ENCODE measurements at places on chromosomes 2 and 18.

DNA sequence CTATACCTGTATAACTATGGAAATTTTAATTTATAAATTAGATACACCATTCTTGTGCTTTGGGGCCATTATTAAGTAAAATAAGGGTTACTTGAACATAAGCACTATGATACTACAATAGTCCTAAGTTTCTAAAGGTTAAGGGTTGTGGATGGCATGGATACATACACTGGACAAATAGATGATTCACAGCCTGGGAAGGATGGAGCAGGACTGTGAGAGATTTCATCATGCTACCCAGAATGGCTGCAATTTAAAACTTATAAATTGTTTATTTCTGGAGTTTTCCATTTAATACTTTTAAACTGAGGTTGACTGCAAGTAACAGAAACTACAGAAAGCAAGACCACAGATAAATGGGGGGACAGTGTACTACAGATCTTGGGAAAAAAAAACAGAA lies 295.8 kb upstream of the ZNF804A start:
- DNase-seq: no peak

DNA sequence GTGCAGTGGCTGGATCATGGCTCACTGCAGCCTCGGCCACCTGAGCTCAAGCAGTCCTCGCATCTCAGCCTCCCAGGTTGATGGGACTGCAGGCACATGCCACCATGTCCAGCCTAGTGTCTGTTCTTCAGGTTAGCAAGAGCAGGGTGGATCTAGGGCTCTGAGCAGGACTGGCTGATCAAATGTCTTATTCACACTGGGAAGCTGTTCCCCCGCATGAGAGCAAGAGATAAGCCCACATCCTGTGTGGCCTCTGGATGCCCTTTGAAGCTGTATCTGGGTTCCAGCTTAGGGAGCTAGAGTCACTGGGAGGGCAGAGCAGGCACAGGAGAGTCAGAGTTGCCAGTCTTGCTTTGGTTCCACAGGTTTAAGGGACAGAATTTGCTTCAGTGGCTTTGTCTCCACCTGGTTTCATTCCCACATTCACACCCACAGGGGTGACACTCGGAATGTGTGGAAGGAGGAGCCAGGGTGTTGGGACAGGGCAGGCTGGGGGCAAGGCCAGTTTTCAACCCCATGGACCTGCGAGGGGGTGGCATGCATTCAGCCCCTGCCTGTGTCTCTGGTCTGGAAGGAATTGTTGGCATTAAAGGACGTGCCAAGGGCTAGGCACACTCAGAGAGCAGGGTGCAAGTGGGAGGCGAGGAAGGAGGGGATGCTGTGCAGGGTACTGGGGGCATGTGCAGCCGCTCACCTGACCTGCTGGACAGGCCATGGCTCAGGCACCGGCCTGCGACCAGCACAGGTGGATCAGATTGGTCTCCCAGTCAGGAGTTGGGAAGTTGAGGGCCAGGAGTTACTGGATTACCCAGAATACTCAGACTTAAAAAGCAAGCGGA lies 24.5 kb downstream of the PTPN18 start:
- no peak for DNase-seq

- no peak for DNase-seq
Observed at GRCh38 chr2:106607371-106607770, 120.2 kb downstream of the CD8B2 start.

GRCh38 chr2:98912221-98912851 lies 23.7 kb downstream of the CRACDL start:
- no peak for DNase-seq

GRCh38 chr2:234725528-234726264 lies 226.1 kb upstream of the SH3BP4 start:
- DNase-seq: no peak

DNA sequence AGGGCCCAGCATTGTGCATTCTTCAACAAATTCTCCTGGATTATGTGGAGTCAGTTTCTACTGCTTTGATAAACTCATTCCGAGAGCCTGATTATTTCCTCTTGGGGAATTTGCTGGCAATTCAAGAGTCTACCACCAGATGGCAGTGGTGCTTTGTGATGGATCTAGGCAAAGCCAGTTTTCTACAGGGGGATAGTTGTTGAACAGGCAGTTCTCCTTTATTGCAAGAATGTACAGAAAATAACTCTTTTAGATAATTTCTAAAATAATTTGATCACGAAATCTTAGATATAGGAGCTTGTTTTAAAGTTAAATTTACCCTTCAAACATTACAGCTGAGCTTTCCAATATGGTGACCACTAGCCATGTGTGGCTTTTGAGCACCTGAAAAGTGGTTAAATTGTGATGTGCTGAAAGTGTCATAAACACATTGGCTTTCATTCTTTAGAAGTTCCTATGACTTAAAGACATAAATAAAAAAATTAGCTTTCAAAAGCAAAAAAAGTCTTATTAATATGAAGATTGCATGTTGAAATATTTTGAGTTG lies 66.7 kb upstream of the HAAO start:
- DNase-seq: peak; percentile 79

DNA sequence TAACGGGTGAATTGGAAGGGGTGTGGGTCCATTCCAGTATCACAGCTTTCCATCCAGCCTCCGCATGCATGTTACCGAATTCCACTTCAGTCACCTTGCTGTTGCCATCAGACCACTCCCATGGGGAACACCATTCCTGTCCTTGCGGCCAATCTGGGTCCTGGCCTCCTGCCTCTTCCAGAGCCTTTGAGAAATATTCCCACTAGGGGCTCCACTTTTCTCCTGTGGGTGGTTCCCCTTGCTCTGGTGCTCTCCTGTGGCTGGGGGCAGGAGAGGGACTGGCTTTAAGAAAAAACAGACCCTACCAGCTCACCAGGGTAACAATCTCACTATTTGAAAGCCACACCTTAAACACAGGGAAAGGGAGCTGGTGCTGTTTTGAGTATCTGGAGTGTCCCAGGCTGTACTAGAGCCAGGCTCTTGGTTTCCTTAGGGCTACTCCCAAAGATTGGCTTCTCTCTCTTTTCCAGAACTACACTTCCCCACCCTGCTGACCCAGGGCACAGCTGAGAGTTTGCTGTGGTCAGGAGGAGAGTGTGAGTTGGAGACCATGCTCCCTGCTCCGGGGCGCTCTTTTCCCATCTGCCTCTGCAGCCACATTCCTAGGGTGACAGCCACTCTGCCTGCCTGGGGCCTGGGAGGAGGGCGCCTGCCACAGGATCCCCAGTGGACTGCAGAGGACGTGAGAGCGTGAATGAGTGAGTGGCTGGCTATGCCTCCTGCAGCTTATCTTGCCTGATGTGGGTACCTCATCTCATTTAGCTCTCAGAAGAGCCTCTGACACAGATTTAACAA lies 460.8 kb upstream of the HS6ST1 start:
- no peak for DNase-seq

GRCh38 chr2:127382831-127383230 lies 4.9 kb downstream of the MAP3K2 start:
- no peak for DNase-seq

GRCh38 chr2:124333784-124334183 lies 308.7 kb downstream of the CNTNAP5 start:
- DNase-seq: no peak

DNA sequence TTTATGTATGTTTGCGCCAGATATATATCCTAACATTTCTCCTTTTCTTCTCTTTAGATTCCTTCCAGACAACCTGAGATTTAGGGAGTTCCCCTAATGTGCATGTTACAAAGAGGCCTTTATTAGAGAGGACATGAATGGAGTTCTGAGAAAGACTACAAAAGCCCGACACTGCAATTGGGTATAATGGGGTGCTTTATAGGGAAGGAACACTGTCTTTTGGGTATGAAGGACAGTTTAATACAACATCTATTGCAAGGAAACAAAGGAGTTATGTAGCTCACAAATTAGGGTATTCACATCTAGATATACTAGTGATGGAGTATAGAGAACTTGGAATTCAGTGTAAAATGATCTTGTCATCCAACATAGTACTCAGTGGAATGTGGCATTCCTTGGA lies 383.8 kb downstream of the FIGN start:
- no peak for DNase-seq

DNA sequence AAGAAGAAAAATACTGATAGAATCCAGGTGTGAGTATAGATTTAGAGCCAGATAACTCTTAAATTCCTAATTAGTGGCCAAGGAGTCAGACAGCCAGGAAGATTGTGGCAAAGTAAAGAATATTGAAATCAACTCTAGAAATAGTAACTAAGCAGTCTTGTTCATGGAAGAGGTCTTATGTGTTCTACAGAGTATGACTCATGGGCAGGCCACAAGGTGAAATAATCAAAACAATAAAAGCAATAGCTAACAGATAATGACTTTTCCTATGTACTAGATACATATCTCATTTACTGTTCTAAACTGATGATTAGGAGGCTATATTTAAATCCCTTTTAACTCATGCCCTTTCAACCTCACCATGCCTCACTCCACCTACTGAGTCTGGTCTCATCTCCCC lies 227.4 kb upstream of the COL3A1 start:
- DNase-seq: no peak

DNA sequence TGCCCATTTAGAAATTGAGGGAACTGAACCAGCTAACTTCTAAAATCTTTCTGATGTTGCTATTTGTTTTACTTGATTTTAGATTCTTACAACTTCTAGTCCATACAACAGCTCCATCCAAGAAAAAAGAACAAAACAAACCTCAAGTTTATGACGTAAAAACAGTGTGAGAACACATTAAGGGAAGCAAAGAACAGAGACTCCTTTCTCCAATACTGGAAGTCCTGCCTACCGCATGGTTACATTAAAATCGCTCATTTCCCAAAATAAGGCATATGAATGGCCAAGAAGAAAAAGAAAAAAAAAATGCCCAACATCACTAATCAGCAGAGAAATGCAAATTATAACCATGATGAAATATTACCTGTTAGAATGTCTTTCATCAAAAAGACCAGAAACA lies 110.0 kb downstream of the TRIB2 start:
- no peak for DNase-seq

DNA sequence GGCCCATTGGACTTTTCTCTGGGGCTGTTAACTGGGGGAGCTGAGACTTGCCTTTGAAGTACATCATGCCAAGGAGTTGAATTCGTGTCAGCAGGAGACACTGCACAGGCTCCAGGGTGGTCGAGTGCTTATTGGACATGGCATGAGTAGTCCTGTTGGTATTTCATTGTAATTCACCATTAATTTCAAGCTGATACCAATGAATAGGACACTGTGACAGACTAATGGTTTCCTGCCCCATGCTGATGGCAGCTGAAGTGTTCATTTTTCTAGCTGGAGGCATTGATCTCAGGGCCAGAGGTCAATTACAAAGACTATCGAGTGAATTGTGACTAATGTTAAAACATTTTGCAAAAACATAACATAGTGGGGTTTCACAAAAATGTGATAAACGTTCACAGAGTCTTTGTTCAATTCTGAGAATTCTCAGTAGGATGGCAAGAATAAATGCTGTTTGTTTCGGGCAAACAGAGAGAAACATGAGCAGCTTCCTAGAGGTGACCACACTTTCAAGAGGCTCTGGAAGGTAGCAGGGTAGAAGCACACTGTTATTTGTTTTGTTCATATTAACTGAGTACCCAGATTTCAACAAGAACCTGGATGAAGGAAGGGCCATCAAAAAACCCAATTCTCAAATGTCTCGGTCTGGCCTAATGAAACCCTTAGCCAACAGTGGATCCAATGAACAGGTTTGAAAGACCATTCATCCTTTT lies 90.6 kb upstream of the ARL4C start:
- no peak for DNase-seq

DNA sequence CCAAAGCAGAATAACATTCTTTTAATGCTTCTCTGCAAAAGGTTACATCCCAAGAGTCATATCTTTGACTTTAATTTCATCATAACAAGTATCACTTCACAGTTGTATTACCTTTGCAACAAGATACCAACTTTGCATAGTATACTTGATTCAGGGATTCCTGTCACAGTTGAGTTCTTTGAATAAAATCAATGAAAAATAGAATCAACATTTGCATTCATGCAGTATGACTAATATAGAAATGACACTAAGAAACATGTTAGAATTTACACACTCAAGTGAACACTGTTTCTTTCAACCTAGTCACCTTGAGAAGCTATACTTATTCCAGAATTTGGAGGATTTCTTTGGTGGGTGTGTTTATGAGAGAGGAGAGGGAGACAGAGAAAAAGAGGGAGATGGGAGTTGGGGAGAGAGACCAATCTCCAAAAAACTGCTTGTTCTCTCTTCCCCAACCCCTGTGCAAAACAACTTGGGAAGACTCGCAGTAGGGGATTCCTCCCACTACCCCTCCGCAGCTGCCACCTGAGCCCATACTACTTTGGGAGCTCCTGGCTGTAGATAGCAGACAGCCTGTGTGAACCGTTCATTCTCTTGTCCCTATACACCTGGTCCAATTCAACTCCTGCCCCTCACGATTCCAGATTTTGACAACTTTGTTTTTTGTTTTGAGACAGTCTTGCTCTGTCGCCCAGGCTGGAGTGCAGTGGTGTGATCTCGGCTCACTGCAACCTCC lies 57.7 kb downstream of the PELI1 start:
- DNase-seq: no peak

Data from activated T-cell treated with anti-CD3 and anti-CD28 coated beads, Interleukin-2, amount 50 U/mL, for 72 hours (primary cell).